Progenitor cell of endocrine pancreas (in vitro differentiated cells): ENCODE measurements at places on chromosomes 7 and 10.

- peaks cover 3% of the 10 kb centered on the region for H3K4me1 ChIP-seq
- peaks cover 13% of the 10 kb centered on the region for H3K36me3 ChIP-seq
- no peak overlapping the region for H3K4me3 ChIP-seq
- no peak for DNase-seq
These were observed 25.8 kb downstream of the TCAF1 start for GRCh38 chr7:143876218-143876617.

DNA sequence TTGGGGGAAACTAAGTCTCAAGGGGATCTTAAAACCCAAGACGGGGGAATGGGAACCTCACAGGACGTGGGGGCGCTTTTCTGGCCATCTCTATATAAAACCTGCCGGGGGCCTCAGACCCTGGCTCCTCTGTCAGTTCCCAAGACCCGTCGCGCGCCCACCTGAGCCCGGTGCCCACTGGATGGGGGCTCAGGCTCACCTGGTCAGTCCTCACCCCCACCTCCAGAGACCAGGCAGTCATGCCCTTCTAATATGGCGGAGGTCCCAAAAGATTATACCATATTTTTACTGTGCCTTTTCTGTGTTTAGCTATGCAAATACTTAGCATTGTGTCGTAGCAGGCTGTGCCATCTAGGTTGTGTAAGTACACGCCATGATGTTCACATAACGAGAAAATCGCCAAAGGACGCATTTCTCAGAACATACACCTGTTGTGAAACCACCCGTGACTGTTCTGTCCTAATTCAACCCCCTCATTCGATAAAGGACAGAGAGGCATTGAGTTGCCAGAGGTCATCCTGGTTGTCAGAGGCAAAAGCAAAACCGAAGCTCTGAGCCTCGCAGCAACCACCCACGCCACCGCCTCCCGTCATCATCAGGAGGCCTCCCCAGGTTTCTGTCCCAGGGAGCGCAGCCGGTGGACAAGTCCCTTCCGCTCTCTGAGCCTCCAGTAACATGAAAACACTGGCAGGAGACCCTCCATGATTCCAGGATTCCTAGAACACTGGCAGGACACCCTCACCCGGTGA lies 28.9 kb downstream of the OAT start:
- H3K4me3 ChIP-seq = no peak overlapping the region
- H3K27me3 ChIP-seq = peaks cover 31% of the 10 kb centered on the region
- H3K4me1 ChIP-seq = no peaks in the 10 kb centered on the region
- no peak overlapping the region for H3K27ac ChIP-seq
- H3K36me3 ChIP-seq = no peaks in the 10 kb centered on the region

- peaks cover 9% of the 10 kb centered on the region for H3K27me3 ChIP-seq
- H3K4me3 ChIP-seq = no peak overlapping the region
- peaks cover 8% of the 10 kb centered on the region for H3K4me1 ChIP-seq
- DNase-seq = no peak
- no peaks in the 10 kb centered on the region for H3K36me3 ChIP-seq
These were observed 120.1 kb upstream of the AGK start for GRCh38 chr7:141431140-141431479.

DNA sequence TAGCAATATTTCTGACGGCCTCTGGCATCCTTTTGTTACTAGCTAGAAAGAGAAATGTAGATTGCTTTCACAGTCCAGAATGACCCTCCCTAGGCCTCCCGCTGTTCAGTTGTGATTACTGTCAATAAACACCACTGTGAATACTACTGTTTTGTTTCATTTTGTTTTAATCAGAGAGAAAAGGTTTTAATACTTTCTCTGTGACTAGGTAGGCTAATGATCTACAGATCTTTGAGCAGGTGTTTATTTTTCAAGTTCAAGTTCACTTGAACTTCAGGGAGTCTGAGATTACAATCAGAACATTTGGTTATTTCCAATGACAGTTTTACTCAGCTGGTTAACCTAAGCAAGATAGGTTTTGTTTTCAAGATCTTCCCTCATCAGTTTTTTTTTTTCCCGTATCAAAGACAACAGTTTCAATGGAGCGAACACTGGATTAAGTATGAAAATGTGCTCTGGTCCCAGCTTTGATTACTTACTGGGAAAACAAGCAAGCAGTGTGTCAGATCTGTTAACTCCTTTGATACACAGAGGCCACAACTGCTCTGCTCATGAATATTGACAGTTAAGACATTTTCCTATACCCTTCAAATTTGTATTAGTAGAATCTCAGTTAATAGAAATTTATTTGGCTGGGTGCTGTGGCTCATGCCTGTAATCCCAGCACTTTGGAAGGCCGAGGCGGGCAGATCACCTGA lies 34.8 kb downstream of the VKORC1L1 start:
- no peak for DNase-seq
- H3K4me3 ChIP-seq = no peak overlapping the region
- no peaks in the 10 kb centered on the region for H3K27me3 ChIP-seq
- H3K36me3 ChIP-seq = peaks cover 12% of the 10 kb centered on the region

DNA sequence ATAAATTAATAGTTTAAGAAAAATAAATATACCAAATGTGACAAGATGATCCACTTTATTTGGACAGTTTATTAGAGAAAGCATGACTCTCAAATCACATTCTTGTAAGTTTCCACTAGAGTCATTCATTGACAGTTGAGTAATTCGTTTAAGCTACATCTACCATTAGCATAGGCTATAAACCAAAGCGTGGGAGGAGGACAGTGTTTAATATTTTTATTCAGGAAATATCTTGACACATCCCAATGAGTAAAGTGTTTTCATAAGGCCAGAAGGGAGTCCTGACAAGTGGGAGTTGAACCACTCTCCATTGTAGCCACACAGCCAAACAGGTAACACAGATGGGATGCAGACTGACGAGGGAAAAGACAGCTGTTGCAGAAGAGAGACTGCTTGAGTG lies 386.5 kb upstream of the SEMA3D start:
- H3K4me3 ChIP-seq = no peak overlapping the region
- no peak overlapping the region for H3K27ac ChIP-seq
- H3K27me3 ChIP-seq = peaks cover 5% of the 10 kb centered on the region
- no peaks in the 10 kb centered on the region for H3K36me3 ChIP-seq
